Stromal cell of bone marrow (primary cell): ENCODE measurements at places on chromosomes 1 and 21.
A peak's percentile ranks its signal among the peaks of the same experiment; 100 is the strongest.

- DNase-seq = no peak
Measured at GRCh38 chr1:212981025-212981495, 30.7 kb downstream of the VASH2 start.

GRCh38 chr1:221418346-221418745 lies 323.5 kb downstream of the DUSP10 start:
- no peak for DNase-seq

GRCh38 chr1:173506437-173506836 lies 29.3 kb downstream of the PRDX6 start:
- no peak for DNase-seq

- DNase-seq = no peak
Measured at GRCh38 chr1:229191066-229191674, 79.7 kb upstream of the RAB4A start.

DNA sequence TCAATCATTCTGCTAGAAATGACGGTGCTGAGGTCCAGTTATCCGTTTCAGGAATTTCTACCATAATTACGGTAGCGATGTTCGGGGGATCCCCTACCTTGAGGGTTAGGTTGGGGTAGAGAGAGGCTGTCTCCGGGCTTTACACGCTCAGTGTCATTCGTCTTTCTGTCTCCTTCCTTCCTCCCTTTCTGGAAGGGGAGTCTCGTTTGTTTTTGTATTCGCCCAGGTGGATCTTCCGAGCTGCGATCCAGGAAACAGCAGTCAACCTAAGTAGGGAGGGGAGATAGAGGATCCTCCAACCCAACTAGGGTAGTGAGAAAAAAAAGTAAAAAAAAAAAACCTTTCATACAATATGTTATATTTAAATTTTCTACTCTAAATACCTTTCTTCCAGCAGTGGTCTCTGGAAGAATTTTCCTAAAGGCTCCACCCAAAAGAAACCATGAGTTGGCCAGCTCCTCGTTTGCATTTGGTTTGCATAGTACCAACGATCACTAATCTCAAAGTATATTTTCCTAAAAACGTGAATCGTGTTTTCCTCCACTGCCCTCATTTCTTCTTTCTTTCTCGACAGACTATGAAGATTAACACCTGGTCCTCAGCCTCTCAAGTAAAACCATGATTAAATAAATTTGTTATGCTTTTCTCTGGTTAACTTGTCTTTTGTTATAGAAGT lies 611 bp upstream of the PIK3C2B start:
- DNase-seq = no peak

DNA sequence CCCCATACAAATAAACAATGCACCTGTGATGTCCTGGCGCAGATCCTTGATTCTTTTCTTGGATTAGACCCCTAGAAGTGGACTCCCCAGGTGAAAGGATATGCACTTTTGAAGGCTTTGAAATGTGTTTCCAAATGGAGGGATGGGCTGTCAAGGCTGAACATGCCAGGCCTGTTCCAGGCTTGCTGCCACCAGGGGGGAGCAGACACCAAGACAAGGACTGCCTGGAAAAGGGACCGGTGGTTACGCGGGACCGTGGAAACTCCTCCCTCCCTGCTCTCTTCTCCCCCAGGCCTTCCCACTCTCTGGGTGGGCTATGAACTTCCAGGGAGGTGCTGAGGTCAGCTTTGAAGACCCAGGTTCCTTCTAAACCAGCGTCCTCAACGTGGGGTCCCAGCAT lies 12.7 kb downstream of the C1QB start:
- no peak for DNase-seq

DNA sequence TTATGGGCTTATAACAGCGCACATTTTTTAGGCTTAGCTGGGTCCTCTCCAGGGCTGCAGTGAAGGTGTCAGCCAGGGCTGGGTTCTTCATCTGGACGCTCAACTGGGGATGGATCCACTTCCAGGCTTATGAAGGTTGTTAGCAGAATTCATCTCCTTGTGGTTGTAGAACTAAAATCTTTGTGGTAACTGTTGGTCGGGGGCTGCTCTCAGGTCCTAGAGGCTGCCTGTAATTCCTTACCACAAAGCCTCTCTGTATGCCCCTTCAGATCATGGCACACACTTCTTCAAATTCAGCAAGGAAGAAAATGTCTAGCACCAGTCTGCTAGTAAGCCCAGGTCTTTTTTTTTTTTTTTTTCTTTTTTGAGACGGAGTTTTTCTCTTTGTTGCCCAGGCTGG lies 40.9 kb upstream of the EPS8L3 start:
- DNase-seq = no peak

GRCh38 chr1:19029191-19030085 lies 73.0 kb upstream of the IFFO2 start:
- DNase-seq = no peak

- no peak for DNase-seq
Measured at GRCh38 chr1:24955161-24955560, 25.1 kb upstream of the RUNX3 start.

DNA sequence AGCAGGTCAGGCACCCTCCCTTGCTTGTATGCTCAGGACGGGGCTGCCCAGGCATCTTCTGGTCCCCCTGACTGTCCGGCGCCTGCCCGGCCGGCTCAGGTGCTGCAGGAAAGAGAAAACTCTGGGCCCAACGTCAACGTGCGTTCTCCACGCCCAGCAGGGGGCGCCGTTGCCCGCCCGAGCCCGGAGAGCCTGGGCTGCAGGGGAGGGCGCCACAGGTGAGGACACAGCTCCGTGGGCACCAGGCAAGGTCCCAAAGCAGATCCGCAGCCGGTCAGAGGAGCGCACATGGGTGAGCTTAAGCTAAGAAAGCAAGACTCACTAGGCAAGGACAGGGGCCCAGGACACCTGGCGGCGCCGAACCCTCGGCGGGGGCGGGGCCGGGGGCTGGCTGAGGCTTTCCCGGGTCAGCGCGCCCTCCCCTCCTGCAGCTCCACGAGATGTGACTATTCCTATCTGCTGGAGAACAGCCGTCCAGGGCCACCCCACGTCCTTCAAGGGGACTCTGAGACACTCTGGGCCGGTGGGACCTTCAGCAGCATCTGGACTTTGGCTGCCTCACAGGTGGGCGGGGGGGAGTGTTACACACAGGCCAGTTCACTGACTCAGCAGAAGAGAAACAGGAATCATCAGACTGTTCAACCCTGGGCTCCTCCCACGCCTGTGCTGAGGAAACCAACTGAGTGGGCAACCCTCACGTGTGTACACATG lies 29.3 kb downstream of the KRTAP10-1 start:
- no peak for DNase-seq

DNA sequence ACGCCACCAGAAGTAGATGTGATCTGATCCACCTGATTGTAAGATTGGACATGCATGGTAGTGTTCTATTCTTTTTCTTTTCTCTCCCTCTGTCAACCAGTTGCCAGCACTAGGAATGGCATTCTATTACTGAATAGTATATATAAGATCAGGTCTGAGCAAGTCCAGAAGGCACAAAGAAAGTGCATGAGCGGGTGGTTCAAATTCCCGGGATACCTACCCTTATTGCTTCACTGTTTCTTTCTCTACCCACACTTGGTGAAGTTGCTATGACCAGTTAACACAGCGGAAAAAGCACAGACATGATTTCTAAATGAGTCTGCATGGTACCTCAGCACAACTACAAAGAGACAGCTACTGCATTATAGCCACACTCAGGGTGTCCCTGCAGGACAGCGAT lies 64.0 kb downstream of the SLC9A1 start:
- no peak for DNase-seq

DNA sequence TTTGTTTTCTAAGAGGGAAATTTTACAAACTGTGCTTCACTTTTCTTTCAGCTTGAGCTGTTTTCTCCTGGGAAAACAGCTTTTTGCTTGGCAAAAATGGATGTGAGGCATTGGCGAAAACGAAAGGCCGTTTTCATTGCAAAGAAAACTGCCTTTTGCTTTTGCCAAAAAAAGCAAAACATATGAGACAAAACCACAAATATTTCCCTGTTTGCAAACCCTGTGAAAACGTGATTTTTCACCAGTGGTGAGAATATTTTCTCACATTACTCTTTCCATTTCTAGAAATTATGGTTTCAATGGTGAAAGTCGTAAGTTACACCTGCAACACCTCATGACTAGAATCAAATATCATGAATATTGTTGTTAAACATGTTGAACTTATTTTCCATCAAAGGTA lies 74.0 kb upstream of the ZBTB18 start:
- DNase-seq = peak; percentile 67
